ENCODE measurements at places on chromosomes 16 and 17. TPM values are rescaled to one million over a fixed set of nuclear protein-coding genes. Genes with fewer than 3 reads are reported as not detected.

DNA sequence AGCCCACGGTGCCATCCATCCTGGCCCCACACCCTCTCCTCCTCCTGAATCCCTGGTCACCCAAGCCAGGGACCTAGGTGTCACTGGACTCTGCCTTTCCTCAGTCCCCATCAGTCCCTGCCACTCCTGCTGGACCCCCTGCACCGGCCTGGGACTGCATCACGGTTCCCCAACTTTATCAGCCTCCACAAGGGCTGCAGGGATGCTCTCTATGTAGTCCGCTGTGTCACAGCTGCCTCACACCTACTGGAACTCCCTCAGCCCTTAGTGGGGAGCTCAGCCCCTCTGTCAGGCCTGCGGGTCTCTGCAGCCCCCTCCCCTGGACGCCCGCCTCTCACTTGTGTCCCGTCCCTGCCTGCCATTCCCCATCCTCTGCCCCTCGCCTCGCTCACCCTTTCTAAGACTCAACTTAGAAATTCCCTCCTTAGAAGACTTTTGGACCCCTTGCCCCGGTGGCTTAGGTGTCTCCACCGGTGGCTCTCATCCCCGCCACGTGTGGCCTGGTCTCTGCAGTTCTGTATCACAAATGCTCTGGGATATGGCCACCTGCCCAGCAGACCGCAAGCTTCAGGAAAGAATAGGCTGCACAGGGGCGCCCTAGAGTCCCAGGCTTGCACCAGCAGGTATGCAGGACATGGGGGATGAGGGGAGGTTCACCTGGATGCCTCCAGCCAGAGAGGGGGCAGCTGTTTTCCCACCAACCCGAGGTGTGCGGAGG lies 62.9 kb downstream of the PRMT7 start:
- no peak for DNase-seq

- DNase-seq = no peak
Observed at GRCh38 chr17:35017021-35017420, 36.7 kb downstream of the LIG3 start.

Gene CHD9NB
- 0.94 TPM for total RNA-seq

DNA sequence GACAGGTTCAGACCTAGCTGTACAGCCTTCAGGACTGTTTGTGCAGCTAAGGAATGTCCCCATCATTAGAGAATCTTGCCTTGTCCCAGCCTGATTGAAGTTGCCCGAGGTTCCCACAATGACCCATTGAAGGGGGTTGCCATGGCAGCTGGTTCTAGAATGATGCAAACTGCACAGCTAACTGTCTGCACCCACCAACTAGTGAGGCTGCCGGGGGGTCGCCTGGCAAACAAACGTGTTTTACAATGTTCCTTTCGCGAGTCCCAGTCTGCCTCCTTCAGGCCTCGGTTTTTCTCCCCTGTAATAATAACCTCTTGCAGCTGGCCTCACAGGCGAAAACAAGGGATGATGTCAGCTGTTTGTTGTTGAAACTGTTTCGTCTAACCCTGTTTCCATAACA lies 5.5 kb downstream of the C16orf96 start:
- DNase-seq = no peak

- no peak for DNase-seq
Observed at GRCh38 chr16:73714976-73715375, 581.6 kb upstream of the PSMD7 start.

Gene ASPA
- 3.1 TPM for total RNA-seq

GRCh38 chr16:30651124-30652004 lies 604 bp downstream of the PRR14 start:
- DNase-seq = peak; percentile 76

Gene TMEM256
- 69.2 TPM for total RNA-seq

- DNase-seq = peak; percentile 25
Observed at GRCh38 chr17:65324611-65325342, 187.6 kb downstream of the RGS9 start.

GRCh38 chr16:84532291-84532724 lies 27.8 kb upstream of the MEAK7 start:
- DNase-seq = peak; percentile 76
